ENCODE measurements at places on chromosomes 16 and 17.

DNA sequence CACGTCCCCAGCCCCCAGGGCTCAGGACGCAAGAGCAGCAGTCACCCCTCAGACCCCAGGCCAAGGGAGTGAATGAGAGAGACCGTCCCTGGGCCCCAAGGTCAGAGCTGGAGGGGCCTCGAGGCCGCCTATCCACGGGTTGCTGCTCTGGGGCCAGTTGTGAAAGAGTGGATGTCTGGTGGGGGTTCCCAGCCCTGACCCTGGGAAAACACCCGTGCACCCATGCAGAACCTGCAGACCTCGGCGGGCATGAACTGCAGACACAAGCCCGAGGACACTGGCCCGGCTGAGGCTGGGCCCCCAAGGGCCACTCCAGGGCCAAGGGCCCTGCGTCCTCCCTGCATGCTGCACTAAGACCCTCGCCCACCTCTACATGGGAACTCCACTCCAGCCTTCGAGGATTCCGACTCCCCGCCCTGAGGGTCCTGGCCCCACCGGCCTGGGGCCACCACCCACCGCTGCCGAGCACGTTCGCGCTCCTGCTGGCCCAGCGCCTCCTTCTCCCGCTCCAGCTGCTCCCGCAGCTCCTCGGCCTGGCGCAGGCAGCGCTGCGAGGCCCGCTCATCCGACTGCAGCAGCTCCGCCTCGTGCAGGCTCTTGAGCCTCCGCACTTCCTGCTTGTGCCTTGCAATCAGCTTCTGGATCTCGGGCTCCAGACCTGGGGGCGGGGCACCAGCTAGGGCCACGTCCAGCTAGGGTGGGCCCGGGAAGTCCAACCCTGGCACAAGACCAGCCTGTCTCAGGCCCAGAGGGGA, 27.6 kb upstream of the AATK start:
- DNase-seq = no peak

DNA sequence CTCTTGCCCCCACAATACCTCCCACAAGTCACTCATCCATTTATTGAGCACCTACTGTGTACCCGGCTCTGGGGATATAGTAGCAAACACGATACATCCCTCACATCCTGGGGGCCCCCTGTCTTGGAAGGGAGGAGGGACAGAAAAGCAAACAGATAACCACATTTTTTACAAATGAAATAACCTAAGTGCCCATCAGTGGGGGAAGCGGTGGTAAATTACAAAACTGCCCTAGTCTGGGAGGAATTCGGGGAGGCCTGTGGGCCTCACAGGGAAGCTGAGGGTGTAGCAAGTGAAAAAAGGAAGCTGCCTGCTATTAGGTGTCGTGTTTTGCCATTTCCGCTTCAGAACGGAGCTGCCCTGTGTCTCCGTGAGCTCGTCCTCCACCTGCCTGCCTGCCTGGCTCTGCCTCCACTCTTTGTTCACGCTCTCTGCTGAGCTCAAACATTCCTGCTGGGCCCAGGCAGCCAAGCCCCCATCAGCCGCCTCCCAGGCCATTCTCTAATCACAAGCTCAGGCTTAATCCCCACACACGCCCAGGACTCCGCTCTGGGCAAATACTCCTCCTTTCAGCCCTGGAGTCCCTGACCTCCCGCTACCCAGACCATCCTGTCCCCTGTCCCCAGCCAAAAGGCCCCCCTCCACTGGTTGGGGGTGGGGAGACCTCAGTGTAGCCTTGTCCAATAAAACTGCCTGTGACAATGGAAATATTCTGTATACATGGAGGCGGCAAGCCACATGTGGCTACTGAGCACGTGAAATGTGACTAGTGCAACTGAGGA, 10.2 kb upstream of the SEC14L5 start:
- DNase-seq = peak; percentile 62

DNA sequence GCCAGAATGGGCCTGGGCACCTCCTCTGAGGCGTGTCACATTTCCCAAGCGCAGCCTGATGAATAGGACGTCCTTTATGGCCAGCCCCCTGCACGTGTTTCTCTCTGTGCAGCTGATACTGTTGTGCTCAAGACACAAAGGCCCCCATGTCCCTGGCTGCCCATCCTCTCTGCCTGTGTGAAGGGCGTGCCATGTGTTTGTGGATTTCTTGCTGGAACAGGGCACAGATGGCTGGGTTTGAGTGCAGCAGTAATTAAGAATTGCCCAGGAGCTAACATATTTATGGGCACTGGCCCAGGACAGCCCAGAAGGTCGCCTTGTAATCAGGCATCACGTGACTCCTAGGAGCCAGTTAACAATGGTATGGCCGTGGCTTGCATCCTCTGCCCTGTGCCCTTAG, 181.1 kb downstream of the CCDC182 start:
- DNase-seq = no peak

DNA sequence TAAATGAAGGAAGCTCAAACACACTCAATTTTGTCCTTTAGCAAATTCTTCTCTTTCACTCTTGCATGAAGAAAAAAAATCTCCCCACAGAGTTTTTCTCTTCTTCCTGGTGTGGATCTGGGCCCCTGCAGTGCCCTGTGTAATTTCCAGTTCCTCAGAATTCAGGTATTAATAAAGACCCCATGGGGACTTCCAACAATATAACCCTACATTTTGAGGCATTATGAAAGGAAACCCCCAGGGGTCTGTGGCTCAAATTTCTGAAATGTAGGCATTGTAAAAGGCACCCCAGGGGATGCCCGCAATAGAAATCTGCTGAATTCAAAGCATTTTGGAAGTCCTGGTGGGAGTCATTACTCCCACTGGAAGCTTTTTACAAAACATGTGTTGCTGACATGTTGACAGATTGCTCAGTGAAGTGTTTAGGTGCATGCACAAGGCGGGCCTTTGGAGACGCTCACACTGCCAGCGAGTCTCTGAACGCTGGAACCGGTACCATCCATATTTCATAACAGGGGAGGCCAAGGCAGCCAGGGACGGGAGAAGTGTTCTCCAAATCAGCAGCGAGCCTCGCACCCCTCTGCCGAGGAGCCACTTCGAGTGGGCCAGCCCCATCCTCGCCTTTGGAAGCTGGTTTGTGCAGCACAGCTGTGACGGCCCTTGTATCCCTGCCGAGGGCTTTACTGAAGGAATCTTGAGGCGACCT, 154.0 kb downstream of the ZNF423 start:
- peak; percentile 97 for DNase-seq

- DNase-seq = peak; percentile 76
Observed at GRCh38 chr17:16491703-16492612, at the start of gene LRRC75A. LRRC75A (minus strand) TSS chr17:16492193; CDS start chr17:16491990, 203 bp downstream.

GRCh38 chr17:48238933-48239602, 131.5 kb downstream of the SNX11 start:
- peak; percentile 35 for DNase-seq

DNA sequence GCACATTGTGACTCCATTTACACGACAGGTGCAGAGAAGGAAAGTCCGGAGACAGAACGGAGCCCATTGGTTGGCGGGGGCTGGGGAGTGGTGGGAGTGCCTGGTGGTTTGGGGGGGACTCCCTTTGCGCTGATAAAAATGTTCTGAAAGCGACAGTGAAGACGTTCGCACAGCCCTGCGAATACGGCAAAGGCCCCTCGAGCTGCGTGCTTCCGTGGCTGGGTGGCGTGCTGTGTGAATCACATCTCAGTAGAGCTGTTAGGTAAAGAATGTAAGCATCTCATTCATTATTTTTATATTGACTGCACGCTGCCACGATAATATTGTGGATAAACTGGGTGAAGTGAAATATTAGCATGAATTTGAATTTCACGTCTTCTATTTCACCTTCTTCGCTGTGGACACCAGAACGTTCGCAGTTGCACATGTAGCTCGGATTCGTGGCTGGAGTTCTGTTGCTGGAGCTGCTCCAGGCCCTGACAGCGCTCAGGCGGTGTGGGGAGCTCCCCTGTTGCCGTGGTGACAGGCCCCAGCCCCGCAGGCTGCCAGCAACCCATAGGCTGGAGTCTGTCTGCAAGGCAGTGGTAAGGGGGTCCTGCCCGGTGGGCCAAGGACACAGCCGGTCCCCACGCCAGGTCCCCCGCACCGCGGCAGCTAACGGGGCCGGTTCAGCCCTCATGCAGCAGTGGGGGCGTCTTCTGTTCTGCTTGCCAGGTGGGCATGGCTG, 44.6 kb downstream of the SOX8 start:
- DNase-seq = peak; percentile 74

- no peak for DNase-seq
Observed at GRCh38 chr16:3242709-3243108, 7.8 kb upstream of the ZNF200 start.

DNA sequence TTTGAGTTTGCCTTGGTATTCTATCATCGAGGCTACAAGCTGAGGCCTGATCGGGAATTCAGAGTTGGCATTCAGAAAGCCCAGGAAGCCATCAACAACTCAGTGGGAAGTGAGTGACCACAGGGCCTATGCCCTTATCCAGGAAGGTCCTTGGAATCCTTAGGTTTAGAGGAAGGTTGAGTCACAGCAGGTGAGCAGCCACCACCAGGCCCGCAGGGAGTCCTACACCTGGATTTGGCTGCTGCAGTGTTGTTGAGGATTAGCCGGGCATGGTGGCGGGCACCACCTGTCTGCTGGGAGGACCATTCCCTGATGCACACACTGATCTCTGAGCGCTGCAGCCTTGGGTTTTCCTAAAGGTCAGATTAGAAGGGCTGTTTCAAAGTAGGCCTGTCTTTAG, 5.2 kb downstream of the ODAD4 start:
- DNase-seq = no peak

- DNase-seq = no peak
Observed at GRCh38 chr16:11067697-11068141, 123.4 kb downstream of the CLEC16A start.

- peak; percentile 63 for DNase-seq
Observed at GRCh38 chr16:2178321-2179106, 17.9 kb downstream of the CASKIN1 start.

- peak; percentile 16 for DNase-seq
Observed at GRCh38 chr17:79749156-79749815, 18.5 kb downstream of the ENPP7 start.

DNA sequence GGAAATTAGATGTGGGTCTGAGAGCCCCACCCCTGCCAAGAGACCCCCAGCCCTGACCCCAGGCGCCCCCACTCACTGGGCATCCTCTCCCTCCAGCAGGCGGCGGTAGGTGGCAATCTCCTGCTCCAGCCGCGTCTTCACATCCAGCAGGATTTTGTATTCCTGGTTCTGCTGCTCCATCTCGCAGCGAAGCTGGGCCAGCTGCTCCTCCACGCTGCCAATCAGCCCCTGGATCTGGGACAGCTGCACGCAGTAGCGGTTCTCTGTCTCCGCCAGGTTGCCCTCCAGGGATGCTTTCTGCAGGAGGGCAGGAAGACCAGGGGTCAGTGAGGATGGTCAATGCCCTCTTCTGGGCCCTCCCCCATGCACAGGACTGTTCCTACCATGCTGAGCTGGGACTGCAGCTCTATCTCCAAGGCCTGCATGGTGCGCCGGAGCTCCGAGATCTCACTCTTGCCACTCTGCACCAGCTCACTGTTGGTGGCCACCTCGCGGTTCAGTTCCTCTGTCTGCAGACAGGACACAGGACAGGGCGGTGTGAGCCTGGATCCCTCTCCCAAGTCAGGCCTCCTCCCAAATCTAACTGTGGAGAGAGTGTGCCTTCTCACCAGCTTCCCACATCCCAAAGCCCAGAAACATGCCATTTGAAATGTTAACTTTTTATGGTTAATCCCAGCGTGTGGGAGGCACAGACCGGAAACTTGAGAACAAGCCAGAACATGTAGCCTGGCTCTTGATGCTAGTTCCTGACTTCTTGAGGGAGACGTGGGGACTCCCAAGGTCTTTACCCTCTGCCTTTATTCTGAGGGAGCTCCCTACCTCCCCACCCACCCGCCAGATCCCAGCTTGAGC, 3.6 kb downstream of the KRT17 start:
- no peak for DNase-seq

- DNase-seq = no peak
Observed at GRCh38 chr16:66911112-66911511, 7.6 kb downstream of the CDH16 start.

- no peak for DNase-seq
Observed at GRCh38 chr17:7183433-7184090, 4.4 kb upstream of the ASGR1 start.

DNA sequence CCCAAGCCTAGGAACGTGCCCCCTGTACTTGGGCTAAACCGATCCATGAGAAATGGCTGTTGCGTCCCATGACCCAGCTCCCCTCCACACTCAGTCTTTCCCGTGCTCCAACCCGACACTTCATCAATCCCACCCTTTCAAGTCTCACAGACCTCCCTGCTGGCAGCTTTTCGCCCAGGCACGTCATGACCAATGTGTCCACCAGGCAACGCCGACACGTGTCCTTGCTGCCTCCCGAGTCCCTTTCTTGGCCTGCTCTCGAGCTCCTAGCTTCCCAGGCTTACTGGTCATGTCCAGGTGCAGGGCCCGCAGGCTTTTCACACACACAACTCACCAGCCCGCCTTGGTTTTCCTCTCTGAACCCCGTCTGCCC, 12.2 kb downstream of the MNT start:
- peak; percentile 54 for DNase-seq

GRCh38 chr17:173166-173911, 8.1 kb downstream of the DOC2B start:
- peak; percentile 63 for DNase-seq

DNA sequence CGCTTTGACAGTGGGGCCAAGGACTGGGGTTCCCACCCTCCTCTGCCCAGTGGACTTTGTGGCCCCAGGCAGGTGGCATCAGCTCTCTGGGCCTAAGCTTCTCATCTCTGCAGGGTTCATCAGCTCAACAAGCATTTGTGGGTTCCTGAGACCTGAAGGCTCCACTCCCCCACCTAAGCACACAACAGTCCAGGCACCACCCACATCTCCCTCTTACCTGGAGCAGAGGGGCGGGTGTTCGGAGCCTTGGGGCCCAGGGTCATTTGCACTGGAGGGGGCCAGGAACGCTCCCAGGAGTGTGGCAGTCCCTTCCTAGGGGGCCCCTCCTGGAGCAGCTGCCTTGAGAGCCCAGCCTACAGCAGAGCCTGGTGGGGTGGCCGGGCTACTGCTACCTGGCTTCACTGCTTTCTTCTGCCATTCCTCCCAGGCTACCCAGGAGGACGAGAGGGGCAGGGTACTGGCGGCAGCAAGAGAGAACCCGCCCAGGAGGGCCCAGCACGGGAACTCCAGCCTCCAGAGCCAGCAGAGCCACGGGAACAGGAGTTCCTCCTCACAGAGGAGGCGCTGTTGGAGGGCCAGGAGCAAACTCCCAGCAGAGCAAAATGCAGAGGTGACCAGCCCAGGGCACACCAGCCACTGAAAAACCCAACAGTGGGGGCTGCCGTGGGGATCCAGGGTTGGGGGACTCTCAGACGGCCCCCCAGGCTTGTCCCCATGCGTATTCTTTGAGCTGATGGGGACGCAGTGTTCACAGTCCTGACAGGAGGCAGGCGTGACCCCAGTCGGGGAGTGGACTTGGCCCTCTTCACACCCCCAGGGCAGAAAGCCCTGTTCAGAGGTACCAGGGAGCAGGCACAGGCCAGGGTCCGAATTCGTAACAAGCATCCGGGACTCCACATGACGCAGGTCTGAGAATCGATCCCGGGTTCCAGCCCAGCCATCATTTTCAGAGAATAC, 35.1 kb upstream of the SLC38A10 start:
- peak; percentile 40 for DNase-seq

Measured in eye (tissue), 1 donor.